ENCODE measurements at places on chromosomes 3 and 15. TPM values are rescaled to one million over a fixed set of nuclear protein-coding genes. Genes with fewer than 3 reads are reported as not detected.

GRCh38 chr15:85598219-85598618 is 196.5 kb downstream of the KLHL25 start:
- no peak overlapping the region for H3K4me3 ChIP-seq
- H3K36me3 ChIP-seq: peaks cover 4% of the 10 kb centered on the region
- DNase-seq: no peak
- no peaks in the 10 kb centered on the region for H3K27me3 ChIP-seq
- H3K27ac ChIP-seq: no peak overlapping the region

DNA sequence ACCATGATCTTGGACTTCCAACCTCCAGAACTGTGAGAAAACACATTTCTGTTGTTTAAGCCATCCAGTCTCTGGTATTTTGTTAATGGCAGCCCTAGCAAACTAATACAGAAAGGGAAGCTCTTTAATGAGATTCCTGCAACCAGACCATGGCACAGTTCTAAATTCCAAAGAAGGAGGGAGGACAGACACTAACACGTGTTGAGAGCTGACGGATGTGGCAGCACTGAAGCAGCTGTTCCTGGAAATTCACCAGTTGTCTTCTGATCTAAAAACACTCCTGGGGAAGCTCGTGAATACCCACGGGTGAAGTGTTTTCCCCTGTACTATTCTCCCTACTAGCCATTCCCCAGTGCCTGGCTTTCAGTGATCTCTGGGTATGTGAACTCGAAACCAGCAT is 56.7 kb downstream of the RPL22L1 start:
- no peak overlapping the region for H3K4me3 ChIP-seq
- DNase-seq: no peak
- no peak overlapping the region for H3K27ac ChIP-seq
- H3K27me3 ChIP-seq: no peaks in the 10 kb centered on the region
- H3K36me3 ChIP-seq: no peaks in the 10 kb centered on the region

- H3K4me1 ChIP-seq: no peaks in the 10 kb centered on the region
- no peaks in the 10 kb centered on the region for H3K27me3 ChIP-seq
- H3K4me3 ChIP-seq: no peak overlapping the region
- H3K27ac ChIP-seq: no peak overlapping the region
- DNase-seq: no peak
- H3K36me3 ChIP-seq: no peaks in the 10 kb centered on the region
These were observed 6.6 kb downstream of the SAMMSON start for GRCh38 chr3:70006089-70006488.

- H3K27ac ChIP-seq: no peak overlapping the region
- no peaks in the 10 kb centered on the region for H3K27me3 ChIP-seq
- no peaks in the 10 kb centered on the region for H3K36me3 ChIP-seq
- no peak for DNase-seq
These were observed 334.4 kb upstream of the THBS1 start for GRCh38 chr15:39246523-39246922.

GRCh38 chr3:192064959-192065358 is 604.0 kb downstream of the PYDC2 start:
- H3K27me3 ChIP-seq: no peaks in the 10 kb centered on the region
- no peak overlapping the region for H3K4me3 ChIP-seq
- H3K4me1 ChIP-seq: no peaks in the 10 kb centered on the region
- H3K27ac ChIP-seq: no peak overlapping the region
- no peak for DNase-seq
- H3K36me3 ChIP-seq: no peaks in the 10 kb centered on the region

- H3K36me3 ChIP-seq: no peaks in the 10 kb centered on the region
- H3K27ac ChIP-seq: no peak overlapping the region
These were observed 6.9 kb upstream of the MEIS2 start for GRCh38 chr15:37107071-37107743.

- no peak for DNase-seq
- H3K4me3 ChIP-seq: no peak overlapping the region
- no peaks in the 10 kb centered on the region for H3K4me1 ChIP-seq
- no peaks in the 10 kb centered on the region for H3K27me3 ChIP-seq
These were observed 42.0 kb upstream of the FAM98B start for GRCh38 chr15:38411902-38412301.

DNA sequence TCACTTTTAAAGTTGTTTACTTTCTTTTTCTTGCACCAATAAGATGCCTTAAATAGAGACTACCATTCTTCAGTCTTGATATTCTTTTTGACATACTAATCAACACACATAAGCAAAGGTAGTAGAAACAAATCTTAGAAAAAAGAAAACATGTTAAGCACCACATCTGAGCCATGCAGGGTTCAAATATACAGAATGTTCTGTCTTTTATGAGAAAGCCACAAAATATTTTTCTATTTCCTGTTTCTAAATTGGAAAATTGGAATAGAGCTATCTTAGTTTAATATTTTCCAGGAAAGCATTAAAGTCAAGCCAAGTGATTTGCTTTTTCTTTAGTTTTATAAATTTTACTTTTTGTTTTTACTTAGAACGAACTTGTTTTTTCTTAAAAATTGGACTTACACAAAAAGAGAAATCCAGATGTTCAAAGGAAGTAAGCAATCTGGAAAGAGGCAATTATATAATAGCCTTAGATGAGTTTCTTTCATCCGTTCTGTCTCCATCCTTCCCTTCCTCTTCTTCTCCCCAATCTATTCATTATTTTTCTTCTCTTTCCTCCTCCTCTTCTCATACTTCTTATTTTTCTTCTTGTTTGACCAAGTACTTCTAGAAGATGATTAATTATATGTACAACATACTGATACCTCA is 731.7 kb downstream of the SQOR start:
- no peak for DNase-seq
- H3K27me3 ChIP-seq: no peaks in the 10 kb centered on the region
- no peak overlapping the region for H3K4me3 ChIP-seq
- H3K36me3 ChIP-seq: no peaks in the 10 kb centered on the region
- no peaks in the 10 kb centered on the region for H3K4me1 ChIP-seq

DNA sequence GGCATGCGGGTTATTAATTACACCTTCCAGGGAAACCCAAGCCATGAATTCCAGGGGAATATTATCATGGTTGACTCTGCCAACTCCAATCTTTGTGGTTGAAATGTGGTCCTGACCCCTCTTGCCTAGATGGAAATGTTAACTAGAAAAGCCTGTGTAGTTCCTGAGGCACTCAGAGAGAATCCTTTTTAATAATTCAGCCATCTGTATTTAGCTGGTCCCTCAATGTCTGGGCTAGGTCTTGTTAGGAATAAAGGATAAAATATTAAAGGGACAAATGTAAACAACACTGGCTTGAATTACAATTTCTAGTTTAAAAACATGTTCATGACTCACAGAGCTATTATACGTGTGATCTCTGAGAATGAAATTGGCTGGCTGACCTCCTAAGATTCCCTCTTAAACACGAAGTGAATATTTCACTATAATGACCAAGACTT is 435.2 kb upstream of the SUCLG2 start:
- no peaks in the 10 kb centered on the region for H3K36me3 ChIP-seq
- H3K4me1 ChIP-seq: no peaks in the 10 kb centered on the region
- DNase-seq: no peak
- H3K4me3 ChIP-seq: no peak overlapping the region
- no peaks in the 10 kb centered on the region for H3K27me3 ChIP-seq

DNA sequence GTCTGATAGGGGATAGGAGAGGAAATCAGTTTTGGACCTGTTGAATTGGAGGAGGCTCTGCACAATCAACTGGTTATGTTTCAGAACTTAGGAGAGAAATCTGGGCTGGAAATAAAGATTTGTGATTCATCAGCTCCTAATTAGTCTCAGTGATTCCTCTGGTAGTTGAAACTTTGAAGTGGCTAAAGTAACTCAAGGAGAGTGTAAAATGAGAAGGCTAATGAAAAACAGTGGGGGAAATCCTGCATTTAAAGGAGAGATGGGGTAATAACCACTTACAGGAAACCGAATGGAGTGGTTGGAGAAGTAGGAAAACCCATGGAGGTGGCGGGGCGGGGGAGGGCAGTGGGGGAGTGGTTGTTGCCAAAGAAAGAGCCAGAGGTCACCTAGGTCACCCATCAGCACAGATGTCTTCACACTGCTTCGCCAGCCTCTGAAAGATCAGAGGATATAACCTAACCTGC is 32.6 kb downstream of the MAP2K5 start:
- H3K4me3 ChIP-seq: no peak overlapping the region
- no peak for DNase-seq
- no peaks in the 10 kb centered on the region for H3K36me3 ChIP-seq

GRCh38 chr15:35121611-35122359 is 36.7 kb upstream of the NANOGP8 start:
- H3K4me3 ChIP-seq: no peak overlapping the region
- H3K27ac ChIP-seq: no peak overlapping the region
- H3K36me3 ChIP-seq: no peaks in the 10 kb centered on the region
- peak; percentile 16 for DNase-seq
- H3K27me3 ChIP-seq: no peaks in the 10 kb centered on the region
- no peaks in the 10 kb centered on the region for H3K4me1 ChIP-seq

GRCh38 chr15:96553451-96553850 is 223.0 kb downstream of the NR2F2 start:
- no peak overlapping the region for H3K4me3 ChIP-seq
- no peaks in the 10 kb centered on the region for H3K27me3 ChIP-seq
- no peaks in the 10 kb centered on the region for H3K4me1 ChIP-seq
- no peaks in the 10 kb centered on the region for H3K36me3 ChIP-seq
- no peak for DNase-seq

DNA sequence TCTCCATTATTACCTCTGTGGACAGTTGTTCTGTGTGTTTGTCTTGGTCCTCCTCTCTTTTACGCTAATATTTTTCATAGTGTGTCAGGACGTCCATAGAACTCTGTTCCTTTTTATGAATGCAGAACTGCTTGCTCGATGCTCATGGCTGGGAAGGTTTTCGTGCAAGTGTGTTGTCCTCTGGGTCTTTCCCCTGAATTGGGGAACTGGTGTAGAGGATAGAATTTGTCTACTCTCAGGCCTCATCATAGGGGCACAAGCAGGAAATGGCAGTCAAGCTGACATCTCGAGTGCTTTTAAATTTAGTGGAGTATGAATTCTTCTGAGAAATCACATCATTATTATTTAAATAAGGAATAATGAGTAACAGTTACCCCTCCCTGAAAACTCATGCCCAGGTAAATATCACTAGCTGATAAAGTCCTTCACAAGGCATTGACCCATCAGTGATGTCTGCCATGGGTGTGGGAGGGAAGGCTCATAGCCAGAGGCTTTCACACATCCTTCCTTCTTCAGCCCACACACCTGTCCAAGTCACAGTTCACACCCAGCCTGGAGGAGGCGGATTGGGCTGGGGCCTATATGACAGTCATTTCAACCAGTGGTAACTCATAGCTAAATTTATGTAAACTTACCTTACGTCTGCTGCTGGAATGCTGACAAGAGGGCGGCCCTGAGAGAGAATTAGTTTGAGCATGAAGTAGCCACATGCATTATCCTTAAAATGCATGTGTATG is 226.1 kb downstream of the PLCL2 start:
- H3K4me3 ChIP-seq: no peak overlapping the region
- H3K27ac ChIP-seq: no peak overlapping the region
- no peak for DNase-seq

- H3K36me3 ChIP-seq: no peaks in the 10 kb centered on the region
- H3K4me1 ChIP-seq: peaks cover 5% of the 10 kb centered on the region
- DNase-seq: no peak
- H3K27ac ChIP-seq: no peak overlapping the region
These were observed 17.8 kb downstream of the GCSAM start for GRCh38 chr3:112115161-112115739.

DNA sequence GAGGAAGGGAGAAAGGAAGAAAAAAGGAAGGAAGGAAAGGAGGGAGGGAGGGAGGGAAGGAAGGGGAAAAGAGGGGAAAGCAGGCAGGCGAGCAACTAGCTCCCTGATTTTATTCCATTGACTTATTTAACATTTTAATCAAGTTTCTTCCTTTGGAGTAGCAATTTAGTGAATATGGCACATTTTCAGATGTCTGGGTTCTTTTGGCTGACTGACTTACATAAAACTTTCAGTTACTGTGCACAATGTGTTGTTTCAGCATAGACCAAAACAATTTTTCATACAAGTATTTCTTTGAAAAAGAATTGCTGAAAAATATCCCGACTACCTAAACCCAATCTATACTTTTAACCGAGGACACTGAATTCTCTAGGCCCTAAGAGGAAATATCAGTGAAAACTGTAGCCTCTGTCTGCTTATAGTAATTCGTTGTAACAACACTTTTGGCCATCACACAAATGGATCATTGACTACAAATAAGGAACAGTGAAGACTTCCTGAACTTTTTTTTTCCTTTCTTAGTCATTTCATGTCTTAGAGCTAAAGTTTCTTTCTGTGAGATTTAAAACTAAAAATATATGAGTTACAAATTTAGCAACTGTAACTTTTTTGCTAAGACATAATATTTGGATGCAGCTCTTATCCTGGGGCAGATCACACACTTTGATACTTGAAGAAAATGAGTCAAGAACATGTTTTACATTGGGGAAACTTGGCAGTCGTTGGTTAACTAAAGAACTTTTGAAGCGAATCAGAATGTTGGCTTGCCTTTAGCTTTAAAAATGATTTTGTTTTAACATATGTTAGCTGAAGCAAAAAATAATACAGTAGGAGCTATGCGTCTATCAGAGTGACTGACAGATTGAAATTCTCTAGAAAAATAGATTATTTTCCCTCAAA is 79.6 kb downstream of the SOX2 start:
- H3K27ac ChIP-seq: no peak overlapping the region
- H3K4me3 ChIP-seq: no peak overlapping the region
- DNase-seq: no peak
- H3K27me3 ChIP-seq: no peaks in the 10 kb centered on the region
- no peaks in the 10 kb centered on the region for H3K36me3 ChIP-seq
- H3K4me1 ChIP-seq: no peaks in the 10 kb centered on the region

DNA sequence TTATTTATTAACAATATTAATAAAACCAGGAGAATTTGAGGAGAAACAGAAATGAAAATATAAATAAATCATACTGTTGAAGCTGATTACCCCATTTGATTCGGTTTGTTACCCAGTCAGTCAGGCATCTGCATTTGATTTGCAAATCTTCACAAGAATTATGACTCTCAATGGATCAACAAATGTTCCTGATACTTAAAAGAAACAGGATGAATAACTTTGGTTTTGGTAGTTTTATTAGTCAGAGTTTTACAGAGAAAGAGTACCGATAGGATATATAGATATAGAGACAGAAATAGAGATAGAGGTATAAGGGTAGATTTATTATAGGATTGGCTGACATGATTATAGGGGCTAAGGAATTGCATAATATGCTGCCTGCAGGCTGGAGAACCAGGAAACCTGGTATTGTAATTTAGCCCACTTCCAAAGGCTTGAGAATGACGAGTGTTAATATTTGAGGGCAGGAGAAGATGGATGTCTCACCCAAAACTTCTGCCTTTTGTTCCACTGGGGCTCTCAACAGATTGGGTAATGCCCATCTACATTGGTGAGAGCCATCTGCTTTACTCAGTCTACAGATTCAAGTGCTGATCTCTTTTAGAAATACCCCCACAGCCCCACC is 241.6 kb upstream of the COL8A1 start:
- H3K4me1 ChIP-seq: no peaks in the 10 kb centered on the region
- no peaks in the 10 kb centered on the region for H3K36me3 ChIP-seq
- no peak for DNase-seq
- no peak overlapping the region for H3K27ac ChIP-seq
- no peaks in the 10 kb centered on the region for H3K27me3 ChIP-seq
- H3K4me3 ChIP-seq: no peak overlapping the region

- H3K36me3 ChIP-seq: no peaks in the 10 kb centered on the region
- no peaks in the 10 kb centered on the region for H3K27me3 ChIP-seq
- H3K27ac ChIP-seq: no peak overlapping the region
- H3K4me3 ChIP-seq: no peak overlapping the region
These were observed 109.7 kb upstream of the GALNT15 start for GRCh38 chr3:16064642-16065414.

Gene SLC9A9
- total RNA-seq: 2.9 TPM

Gene CLEC3B
- 14.4 TPM for total RNA-seq

Gene TMEM42
- 4.9 TPM for total RNA-seq

Gene SLC6A20
- total RNA-seq: 0.12 TPM

Gene GALK2
- 29.7 TPM for total RNA-seq

Gene GOLGA6L7
- total RNA-seq: not detected

Gene COMMD4
- 42.5 TPM for total RNA-seq

Measured in right lobe of liver (tissue), 6 donors.